ENCODE measurements at places on chromosomes 16 and 17. TPM values are rescaled to one million over a fixed set of nuclear protein-coding genes. Genes with fewer than 3 reads are reported as not detected.

DNA sequence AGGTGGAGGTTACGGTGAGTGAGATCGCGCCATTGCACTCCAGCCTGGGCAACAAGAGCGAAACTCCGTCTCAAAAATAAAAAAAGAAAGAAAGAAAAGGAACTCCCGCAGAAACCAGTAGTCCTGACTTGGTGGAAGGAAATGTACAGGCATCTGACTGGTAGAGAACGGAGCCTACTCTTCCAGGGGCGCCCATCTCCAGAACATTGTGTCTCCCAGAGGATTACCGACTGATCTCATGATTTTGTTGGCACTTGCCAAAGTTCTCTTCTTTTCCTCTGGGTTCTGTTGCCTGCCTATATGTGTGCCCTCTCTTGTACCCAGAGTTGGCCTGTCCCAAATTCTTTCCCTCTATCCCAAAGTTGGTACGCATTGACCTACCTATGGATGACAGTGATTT lies 24.2 kb downstream of the DDX19A start:
- no peak for DNase-seq

The FN3K gene
- total RNA-seq, result 3.2 TPM

- DNase-seq, result no peak
These were observed 7.2 kb downstream of the CA7 start for GRCh38 chr16:66851166-66851964.

GRCh38 chr16:51723036-51723724 lies 572.1 kb upstream of the SALL1 start:
- no peak for DNase-seq

The NTN3 gene
- total RNA-seq, result not detected

Measured in T-helper 17 cell (primary cell).